SK-N-MC (cell line): ENCODE measurements at places on chromosomes 1 and 21.

DNA sequence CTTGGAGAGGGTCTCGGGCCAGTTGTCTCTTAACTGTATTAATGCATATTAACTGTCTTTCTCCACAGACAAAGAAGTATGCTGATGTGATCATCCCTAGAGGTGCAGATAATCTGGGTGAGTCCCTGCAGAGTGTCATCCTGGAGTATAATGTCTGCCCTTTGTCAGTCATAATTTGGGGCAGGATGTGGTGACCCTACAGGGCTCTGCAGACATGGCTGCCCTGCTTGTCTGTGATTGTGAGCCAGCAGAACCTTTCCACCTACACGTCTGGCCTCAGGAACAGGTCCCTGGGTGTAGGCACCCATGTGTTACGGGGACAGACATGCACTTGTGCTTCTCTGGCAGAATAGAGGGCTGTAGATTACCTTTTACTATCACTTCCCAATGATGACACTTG, 78.4 kb downstream of the UCK2 start:
- no peak for DNase-seq

DNA sequence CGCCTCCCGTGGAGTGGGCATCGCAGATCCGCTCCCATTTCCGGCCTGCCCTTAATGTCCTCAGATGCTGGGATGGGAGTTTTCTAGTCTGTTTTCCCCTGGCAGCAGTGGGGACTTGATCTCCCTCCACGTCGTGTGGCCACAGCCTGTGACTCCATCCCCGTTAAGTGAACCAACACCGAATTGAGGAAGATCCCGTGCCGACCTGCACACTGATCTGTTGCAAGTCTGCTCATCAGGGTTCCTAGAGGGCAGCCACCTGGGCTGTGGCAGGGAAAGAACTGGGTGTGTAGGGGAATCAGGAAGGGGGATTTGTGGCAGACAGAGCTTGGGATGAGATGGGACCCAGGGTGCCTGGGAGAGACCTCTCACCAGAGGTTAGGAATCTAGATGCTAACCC, 23.3 kb upstream of the CDK18 start:
- DNase-seq, result no peak

GRCh38 chr1:178500091-178500770, 3.5 kb upstream of the CLEC20A start:
- no peak for DNase-seq

DNA sequence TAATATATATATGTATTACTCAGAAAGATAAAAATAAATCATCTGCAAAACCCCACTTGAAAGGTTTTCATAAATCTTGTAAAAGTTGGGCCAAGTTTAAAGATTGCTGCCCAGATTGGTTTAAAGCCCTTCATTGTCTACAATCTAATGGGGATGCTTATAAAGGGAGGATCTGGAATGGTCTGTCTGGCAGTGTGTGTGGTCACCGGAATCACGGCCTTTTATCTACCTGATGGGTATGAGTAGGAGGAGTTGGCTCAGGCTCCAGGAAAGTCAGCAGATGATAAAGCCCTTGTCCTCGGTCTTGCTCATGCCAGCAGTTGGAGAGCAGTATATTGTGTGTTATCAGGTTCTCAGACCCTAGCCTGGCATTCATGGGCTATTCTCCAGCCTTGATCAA, 197.7 kb downstream of the ROR1 start:
- DNase-seq, result no peak

- no peak for DNase-seq
These were observed 10.1 kb upstream of the ACTRT2 start for GRCh38 chr1:3011127-3011526.

DNA sequence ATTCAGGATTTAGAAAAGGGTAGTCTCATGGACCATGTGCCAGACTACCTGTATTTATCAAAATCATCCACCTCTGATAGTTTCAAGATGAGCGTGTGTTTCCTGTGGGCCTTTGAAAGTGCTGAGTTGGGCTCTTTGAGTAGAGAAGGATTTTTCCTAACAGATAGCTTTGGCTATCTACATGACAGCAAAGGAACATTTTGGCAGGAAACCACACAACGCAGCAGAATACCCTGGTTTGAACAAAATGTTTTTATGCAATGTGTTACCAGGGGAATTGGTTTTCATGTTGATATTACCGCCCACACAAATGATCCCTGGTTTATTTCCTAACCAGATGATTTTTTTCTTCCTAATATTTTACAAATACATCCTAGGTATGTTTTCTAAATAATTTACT, 431.4 kb downstream of the NEGR1 start:
- DNase-seq, result no peak

GRCh38 chr1:214455971-214456867, 95.2 kb downstream of the PTPN14 start:
- DNase-seq, result no peak

DNA sequence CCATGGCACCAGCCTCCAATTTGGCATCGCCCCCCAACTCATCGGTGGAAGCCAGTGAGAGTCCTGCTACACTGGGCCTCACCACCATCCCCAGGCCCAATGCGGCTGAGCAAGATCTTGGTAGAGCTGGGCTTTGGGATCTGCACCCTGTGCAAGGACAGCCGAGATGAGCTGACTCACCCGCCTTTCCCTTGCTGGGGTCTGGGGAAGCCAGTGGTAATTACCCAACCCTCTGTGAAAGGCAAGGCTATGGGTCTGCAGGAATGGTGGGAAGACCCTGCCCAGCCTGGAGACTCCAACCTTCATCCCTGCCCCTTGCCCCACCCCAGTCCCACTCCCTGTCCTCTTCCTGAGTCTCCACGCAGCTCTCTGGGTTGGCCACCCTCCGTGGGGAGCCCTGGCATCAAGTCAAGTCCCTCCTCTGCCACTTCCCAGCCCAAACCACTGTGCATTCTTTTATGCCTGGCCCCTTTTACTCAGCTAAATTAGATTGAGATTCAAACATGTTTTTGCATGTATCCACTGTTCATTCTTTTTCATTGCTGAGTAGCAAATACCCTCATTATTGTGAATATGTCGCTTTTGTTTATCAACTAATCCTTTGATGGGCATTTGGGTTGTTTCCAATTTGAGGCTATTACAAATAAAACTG, 8.8 kb downstream of the SMCP start:
- DNase-seq, result no peak
